ENCODE measurements at places on chromosomes 2 and 18.

- DNase-seq: no peak
These were observed 179.6 kb downstream of the BARD1 start for GRCh38 chr2:214629875-214630274.

DNA sequence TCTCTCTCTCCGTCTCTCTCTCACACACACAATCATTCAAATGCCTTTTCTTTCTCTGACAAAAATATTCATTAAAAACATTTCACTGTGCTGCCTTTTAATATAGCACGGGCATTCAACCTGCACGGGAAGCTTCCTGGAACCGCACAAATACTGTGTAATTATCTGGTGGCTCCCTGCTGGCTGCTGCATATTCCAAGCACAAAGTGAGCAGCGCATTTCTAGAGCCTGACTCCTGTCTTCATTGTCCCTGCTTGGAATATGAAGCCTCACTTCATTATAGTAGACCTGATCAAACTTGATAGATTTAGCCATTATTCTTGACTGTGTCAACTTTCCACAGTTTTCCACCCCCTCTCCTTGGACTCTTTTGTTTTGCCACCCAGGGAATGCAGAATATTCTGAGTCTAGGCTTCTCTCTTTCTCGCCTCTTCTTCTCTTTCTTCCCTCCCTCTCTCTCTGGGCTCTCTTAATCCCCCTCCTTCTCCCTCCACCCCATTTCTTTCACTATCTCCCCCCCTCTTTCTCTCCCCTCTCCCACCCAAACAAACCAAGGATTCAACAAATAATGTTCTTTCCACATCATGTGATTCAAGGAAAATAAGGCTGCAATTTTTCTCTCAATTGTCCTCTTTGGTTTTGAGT, 672.1 kb upstream of the FANCL start:
- peak; percentile 92 for DNase-seq

DNA sequence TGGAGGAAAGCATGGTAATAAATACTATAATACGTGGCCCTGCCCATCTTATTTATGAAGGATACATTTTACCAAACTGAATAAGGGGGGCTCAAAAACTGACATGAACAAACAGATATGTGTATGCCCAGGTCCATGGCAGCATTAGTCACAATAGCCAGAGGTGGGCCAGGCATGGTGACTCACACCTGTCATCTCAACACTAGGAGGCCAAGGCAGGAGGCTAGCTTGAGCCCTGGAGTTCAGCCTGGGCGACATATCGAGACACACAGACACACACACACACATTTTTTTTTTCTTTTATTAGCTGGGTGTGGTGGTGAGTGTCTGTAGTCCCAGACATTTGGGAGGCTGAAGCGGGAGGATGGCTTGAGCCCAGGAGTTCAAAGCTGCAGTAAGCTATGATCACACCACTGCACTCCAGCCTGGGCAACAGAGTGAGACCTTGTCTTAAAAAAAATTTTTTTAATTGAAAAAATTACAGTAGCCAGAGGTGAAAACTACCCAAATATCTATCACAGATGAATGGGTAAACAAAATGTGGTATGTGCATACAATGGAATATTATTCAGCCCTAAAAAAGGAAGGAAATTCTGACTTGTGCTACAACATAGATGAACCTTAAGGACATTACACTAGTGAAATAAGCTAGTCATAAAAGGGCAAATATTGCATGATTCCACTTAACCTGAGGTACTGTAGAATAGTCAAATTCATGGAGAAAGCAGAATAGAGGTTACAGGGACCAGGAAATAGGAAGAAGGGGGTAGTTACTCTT, 8.0 kb downstream of the ATP8B1 start:
- DNase-seq: peak; percentile 22

DNA sequence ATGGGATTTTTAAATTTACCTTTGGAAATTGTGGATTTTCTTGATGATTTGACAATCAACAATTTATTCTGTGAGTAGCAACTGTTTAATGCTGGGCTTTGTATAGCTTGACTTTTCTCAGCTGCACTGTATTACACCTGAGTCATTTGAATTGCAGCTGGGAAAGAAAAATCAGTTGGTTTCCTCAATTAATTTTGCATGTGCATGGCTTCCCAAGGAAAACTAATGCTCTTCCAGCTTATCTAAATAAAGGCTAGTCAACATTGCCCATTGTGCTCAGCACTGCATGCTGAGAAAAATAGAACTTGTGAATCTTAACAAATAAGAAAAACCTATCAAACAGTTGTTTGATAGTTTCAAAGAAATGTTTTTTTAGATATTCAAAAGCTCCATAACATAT, 268.3 kb upstream of the CDH20 start:
- peak; percentile 88 for DNase-seq

DNA sequence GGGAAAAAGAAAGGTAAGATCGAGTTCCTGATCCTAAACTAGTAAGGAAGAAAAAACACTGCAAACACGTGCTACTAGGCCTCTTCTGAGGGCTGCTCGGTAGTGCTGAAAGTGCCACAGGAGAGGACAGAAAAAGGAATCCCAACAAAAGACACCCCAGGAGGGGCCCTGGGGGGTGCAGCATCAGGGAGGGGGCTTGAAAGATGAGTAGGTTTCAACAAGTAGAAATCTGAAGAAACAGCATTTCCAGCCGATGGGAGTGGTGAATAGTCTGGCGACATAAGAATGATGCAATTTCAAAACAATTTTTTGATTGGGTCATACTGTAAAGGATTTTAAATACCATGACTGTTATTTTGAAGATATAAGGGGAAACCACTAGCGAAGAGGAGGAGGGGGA, 98.6 kb downstream of the NOL10 start:
- no peak for DNase-seq

DNA sequence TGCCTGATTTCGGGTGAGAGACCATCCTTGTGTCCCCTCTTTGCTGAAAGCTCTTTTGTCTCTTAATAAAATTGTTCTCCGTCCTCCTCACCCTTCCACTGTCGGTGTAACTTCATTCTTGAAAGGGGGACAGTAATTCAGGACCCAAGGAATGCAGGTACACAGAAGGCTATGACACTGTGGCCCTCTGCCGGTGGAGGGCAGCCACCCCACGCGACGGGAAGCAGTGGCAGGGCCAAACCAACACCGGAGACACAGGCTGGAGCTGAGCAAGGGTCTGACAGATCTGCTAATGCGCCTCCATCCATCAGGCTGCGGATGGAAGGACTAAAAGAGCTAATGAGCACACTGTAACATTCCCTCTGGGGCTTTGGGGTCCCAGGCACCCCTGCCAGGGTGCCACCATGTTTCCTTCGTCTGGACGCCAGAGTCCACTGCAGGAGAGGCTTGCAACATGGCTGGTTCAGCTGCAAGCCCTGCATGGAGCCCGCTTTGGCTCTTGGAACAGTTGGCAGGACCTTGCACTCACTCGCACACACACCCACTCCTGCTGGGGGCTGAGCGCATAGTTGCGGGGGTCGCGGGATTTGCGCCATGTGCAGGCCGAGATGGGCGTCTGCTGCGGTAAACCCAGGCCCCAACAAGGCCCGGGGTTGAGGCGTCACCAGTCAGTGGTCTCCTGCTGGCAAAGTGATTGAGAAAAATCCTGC, 544.1 kb upstream of the CDH7 start:
- no peak for DNase-seq

GRCh38 chr2:39584283-39584965, 81.3 kb upstream of the TMEM178A start:
- DNase-seq: no peak

- peak; percentile 84 for DNase-seq
These were observed 59.6 kb upstream of the CREB1 start for GRCh38 chr2:207469943-207470729.

DNA sequence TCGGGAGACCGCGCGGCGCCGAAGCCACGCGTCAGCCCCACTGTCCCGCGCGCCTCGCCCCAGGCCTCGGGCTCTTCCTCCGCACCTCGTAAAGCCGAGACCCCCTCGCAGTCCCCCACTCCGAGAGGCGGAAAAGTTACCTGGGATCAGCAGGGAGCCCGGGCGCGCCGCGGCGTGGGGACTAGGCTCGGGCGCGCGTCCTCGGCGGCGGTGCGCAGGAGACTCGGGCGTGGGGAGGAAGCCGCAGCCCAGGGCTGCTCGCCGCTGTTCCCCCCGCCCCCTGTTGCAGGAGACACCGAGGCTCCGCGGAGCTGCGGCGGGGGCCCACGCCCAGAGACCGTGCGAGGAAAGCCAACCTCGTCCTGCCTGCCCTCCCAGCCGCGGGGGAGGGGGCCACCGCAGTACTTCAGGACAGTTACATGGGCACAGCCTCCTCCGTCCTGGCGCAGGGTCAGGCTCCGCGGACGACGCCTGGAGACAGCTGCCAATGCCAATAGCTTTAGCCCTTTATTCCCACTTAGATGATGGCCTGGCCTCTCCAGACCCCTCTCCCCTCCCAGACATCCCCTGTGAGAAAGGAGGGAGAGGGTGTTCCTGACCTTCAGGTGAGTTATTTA, at the start of gene EPB41L3:
Gene EPB41L3 (minus strand): TSS at position 225 of the 617 bp plus-strand sequence. CDS start 54,814 bp downstream, outside the sequence.
- DNase-seq: peak; percentile 26

- no peak for DNase-seq
These were observed 9.2 kb upstream of the CDKL4 start for GRCh38 chr2:39252888-39253518.

GRCh38 chr2:134347756-134348155, 93.9 kb downstream of the MGAT5 start:
- DNase-seq: no peak

DNA sequence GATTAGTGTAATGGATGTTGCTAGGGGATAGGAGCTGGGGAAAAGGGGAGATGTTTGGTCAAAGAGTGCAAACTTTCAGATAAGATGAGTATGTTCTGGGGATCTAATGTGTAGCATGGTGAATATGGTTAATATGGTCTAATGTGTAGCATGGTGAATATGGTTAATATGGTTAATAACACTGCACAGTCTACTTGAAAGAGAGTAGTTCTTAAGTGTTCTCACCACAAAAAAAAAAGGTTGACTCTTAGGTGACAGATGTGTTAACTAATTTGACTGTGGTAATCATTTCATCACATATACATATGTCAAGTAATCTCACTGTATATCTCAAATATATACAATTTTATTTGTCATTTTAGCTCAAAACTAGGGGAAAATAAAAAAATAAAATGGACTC, 121.3 kb upstream of the CD226 start:
- no peak for DNase-seq

GRCh38 chr2:102387763-102388546, 32.4 kb downstream of the IL18R1 start:
- DNase-seq: no peak

- peak; percentile 69 for DNase-seq
These were observed 14.6 kb upstream of the NFATC1 start for GRCh38 chr18:79380816-79381806.

DNA sequence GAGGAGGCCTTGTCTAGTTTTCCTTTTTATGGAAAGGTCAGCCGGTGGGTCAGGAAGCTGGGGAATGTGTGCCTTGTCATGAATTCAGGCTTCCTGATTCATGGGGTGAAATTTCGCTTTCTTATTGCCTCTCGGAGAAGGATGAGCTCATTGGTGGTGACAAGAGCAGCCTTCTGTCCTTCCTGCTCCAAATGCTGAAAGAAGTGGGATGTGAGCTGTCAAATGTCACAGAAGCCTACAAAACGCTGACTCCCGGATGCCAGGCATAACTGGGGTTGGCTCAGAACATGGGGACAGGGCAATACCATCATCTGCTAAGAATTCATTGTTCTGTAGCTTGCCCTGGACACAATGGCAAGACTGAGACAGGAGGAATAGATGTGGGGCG, 55.8 kb upstream of the FAM136A start:
- DNase-seq: no peak

DNA sequence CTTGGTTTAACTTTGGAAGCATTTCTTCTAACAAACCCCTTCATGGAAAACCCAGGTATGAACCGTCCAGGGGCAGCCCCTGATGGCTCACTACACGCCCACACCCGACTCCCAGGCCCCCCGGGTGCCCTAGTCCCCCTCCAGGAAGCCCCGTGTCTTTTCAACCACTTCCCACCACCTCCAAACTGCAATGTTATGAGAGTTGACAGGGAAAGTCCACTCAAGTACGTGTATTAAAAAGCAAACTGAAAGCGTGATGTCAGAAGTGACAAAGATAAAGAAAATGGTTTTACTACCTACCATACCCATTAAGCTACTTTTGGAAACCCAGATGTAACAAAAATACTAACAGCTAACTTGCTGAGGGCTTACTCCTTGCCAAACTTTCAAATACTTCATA, 51.5 kb downstream of the L3MBTL4 start:
- DNase-seq: no peak

DNA sequence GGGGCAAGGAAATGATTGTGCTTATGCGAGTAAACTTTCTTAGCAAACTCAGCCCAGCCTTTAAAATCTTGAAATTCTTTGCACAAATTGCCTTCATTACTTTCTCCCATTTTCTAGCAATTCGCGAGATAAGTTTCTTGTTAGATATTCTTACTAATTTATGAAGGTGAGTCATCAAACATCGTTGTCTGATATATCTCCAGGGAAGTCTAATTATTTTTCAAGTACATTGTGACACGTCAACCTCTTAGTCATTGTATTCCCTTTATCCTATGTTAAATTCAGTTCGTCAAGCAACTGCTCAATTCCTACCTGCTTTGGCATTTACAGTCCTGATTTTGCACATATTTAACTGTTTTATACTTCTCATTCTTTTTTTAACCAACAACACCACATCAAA, 854.5 kb upstream of the CRIM1 start:
- DNase-seq: no peak

GRCh38 chr2:211093743-211094303, 537.4 kb downstream of the CPS1 start:
- no peak for DNase-seq
